ENCODE measurements at places on chromosomes 11 and 22. TPM values are rescaled to one million over a fixed set of nuclear protein-coding genes. Genes with fewer than 3 reads are reported as not detected.
A peak's percentile ranks its signal among the peaks of the same experiment; 100 is the strongest.

TNNT3 gene
- total RNA-seq = 32.2 TPM

OR1S1 gene
- total RNA-seq = not detected

- no peak overlapping the region for H3K4me3 ChIP-seq
- H3K36me3 ChIP-seq = no peaks in the 10 kb centered on the region
- DNase-seq = no peak
- no peak overlapping the region for H3K27ac ChIP-seq
- H3K4me1 ChIP-seq = no peaks in the 10 kb centered on the region
These were observed 115.7 kb downstream of the ENTHD1 start for GRCh38 chr22:39777716-39778454.

- peaks cover 20% of the 10 kb centered on the region for H3K4me1 ChIP-seq
- H3K27me3 ChIP-seq = no peaks in the 10 kb centered on the region
- no peak overlapping the region for H3K27ac ChIP-seq
These were observed 92.7 kb downstream of the SGSM3 start for GRCh38 chr22:40463017-40463631.

UPB1 gene
- total RNA-seq = 1.8 TPM

DNA sequence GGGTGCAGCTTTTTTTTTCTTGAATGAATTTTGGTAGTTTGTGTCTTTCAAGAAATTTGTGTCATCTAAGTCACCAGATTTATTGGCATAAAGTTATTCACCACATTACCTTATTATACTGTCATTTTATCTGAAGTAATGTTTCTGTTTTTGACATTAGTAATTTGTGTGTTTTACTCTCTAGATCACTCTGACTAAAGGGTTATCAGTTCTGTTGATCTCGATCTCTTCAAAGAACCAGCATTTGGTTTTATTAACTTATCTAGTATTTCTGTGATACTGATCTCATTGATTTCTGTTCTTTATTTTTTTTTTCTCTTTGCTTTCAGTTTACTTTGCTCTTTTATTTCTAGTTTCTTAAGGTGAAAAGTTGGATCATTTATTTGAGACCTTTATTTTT lies 55.5 kb downstream of the PDHX start:
- H3K27ac ChIP-seq = no peak overlapping the region
- H3K27me3 ChIP-seq = no peaks in the 10 kb centered on the region
- H3K36me3 ChIP-seq = peaks cover 66% of the 10 kb centered on the region
- no peak for DNase-seq

DNA sequence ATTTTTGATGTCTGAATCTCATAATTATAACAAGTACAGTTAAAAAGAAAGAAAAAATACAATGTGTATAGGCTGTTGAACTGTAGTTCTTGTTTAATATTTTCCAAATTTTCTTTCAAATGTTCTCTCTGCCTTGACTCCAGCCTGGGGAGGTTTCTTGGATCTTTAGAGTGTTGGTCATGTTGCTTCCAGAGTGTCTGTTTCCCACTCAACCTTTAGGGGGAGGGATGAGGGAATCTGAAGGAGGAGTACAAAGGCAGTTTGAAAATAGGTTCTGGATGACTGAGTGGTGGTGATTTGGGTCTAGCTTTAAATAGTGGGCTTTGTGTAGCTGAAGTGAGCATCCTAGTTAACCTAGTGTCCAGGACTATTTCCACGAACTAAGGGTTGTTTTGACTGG lies 2.0 kb downstream of the CTNND1 start:
- no peaks in the 10 kb centered on the region for H3K27me3 ChIP-seq
- DNase-seq = no peak
- peak overlapping the region; percentile 96 for H3K27ac ChIP-seq
- H3K4me1 ChIP-seq = peaks cover 10% of the 10 kb centered on the region

DNA sequence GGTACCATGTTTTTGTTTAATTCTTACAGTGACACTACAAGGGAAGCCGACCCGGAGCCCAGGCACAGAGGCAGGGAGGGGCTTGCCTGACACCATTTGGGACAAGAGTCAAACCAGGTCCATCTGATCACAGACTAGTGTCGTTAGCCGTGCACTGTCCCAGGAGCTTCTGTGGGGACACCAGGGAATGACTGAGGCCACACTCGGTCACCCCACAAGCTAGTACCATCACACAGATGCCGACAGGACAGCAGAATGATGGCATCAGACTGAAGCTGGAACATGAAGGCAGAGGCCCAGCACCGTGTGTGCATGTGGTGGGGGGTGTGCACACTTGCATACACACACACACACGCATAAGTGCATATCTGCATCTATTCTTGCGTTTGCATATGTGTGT lies 61.5 kb upstream of the NECTIN1 start:
- no peaks in the 10 kb centered on the region for H3K4me1 ChIP-seq
- H3K36me3 ChIP-seq = no peaks in the 10 kb centered on the region
- H3K4me3 ChIP-seq = no peak overlapping the region
- H3K27me3 ChIP-seq = peaks cover 16% of the 10 kb centered on the region
- DNase-seq = no peak
- no peak overlapping the region for H3K27ac ChIP-seq

DNA sequence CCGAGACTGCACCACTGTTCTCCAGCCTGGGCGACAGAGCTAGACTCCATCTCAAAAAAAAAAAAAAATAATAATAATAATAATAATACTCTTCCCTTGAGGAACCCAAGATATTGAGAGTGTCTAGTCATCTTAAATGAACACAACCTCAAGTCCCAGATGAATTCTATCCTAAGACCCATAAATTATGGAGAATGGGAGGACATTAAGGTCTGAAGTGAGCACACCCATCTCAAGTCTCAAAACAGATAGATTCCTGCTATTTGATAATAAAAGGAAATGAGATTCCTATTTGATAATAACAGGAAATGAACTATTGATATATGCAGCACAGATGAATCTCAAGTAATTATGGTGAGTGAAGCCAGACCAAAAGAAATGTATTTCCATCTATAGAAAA lies 51.5 kb downstream of the MAPK1 start:
- no peaks in the 10 kb centered on the region for H3K27me3 ChIP-seq
- DNase-seq = no peak
- H3K36me3 ChIP-seq = no peaks in the 10 kb centered on the region
- H3K4me1 ChIP-seq = peaks cover 47% of the 10 kb centered on the region
- no peak overlapping the region for H3K4me3 ChIP-seq

DNA sequence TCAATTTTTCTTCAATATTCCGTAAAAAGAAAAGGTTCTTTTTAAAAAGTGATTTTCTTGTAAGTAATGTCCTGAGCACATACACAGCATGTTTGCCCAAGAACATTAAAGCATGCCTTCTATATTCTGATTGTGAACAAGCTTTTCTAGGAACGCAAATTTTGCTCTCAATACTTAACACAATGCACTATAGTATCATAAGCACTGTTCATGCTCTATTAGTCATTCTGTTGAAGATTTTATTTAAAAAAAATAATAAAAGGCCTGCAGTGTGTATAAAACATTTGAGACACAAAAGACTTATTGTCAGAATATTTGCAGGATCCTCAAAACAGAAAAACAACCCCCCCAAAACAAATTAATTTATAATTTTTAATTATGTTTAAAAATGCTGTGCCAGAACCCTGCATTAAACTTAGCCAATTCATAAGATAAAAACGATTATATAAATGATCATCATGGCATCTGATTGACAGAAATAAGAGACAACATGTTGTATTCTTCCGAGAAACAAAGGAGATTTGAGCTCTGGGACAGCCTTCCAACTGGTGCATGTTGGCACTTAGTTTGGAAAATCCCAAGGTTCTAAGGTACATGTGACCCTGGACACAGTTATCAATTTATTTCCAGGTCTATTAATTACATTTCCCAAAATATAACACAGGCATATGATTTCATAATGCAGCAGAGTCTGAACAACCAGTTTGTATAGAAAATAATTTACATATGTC lies 13.1 kb downstream of the MTMR2 start:
- H3K4me3 ChIP-seq = no peak overlapping the region
- H3K4me1 ChIP-seq = peaks cover 27% of the 10 kb centered on the region
- no peaks in the 10 kb centered on the region for H3K36me3 ChIP-seq
- H3K27me3 ChIP-seq = no peaks in the 10 kb centered on the region
- no peak for DNase-seq
- H3K27ac ChIP-seq = no peak overlapping the region

GRCh38 chr11:33942954-33943353 lies 51.1 kb upstream of the LMO2 start:
- no peak overlapping the region for H3K4me3 ChIP-seq
- H3K4me1 ChIP-seq = peaks cover 34% of the 10 kb centered on the region
- H3K36me3 ChIP-seq = no peaks in the 10 kb centered on the region
- no peaks in the 10 kb centered on the region for H3K27me3 ChIP-seq
- H3K27ac ChIP-seq = peak overlapping the region; percentile 71

DNA sequence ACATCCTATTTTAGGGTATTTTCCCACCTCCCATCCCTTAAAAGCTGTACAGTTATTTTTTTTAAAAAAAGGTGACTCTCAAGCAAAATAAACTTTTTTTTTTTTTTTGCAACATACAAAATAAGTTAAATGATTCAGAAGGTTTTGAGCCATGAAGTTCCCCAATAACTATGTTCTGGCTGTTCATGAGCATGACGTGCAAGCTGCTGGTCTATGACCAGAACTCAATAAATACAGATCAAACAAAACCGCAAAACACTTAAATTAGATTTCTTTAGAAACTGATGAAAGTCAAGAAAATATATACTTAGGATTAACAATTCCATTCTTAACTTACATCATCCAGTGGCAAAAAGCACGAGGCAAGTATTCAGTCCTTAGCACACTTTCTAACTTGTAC lies 24.1 kb upstream of the CLNS1A start:
- H3K27me3 ChIP-seq = no peaks in the 10 kb centered on the region
- H3K27ac ChIP-seq = no peak overlapping the region
- no peak overlapping the region for H3K4me3 ChIP-seq
- H3K4me1 ChIP-seq = peaks cover 6% of the 10 kb centered on the region
